Right lung (tissue), 10 donors: ENCODE measurements at places on chromosomes 6 and 20.

DNA sequence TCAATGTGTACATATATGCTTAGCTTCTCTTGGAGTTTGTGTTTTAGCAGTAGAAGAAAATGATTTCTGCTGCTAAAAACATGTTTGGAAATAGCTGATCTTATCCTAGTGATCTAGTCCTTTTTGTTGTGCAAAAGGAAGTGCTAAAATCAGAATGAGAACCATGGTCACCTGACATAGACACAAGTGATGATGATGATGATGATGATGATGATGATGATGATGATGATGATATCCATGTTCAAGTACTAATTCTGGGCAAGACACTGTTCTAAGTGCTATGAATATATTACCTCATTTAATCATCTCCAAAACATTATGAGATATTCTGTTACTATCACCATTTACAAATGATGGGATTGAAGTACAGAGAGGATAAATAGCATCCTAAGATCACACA, 79.8 kb downstream of the ANKEF1 start:
- DNase-seq = no peak

DNA sequence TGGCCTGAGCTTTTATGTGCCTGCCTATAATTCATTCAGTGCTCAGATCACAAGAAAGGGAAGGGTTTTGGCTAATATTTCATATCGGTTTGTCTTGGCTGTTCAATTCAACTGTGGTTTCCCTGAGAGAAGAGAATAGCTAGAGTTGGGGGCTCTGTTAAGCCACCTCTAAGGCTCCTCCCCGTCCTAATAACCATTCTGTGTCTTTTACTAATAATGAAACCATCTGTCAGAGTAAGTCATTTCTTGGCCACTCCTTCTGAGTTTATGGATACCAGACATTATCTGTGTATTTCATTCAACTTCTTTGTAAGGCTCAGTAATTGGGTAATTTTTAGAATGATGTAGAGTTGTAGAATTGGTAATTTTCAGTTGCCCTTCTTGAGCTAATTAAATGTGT, 5.2 kb downstream of the STX11 start:
- DNase-seq = no peak

DNA sequence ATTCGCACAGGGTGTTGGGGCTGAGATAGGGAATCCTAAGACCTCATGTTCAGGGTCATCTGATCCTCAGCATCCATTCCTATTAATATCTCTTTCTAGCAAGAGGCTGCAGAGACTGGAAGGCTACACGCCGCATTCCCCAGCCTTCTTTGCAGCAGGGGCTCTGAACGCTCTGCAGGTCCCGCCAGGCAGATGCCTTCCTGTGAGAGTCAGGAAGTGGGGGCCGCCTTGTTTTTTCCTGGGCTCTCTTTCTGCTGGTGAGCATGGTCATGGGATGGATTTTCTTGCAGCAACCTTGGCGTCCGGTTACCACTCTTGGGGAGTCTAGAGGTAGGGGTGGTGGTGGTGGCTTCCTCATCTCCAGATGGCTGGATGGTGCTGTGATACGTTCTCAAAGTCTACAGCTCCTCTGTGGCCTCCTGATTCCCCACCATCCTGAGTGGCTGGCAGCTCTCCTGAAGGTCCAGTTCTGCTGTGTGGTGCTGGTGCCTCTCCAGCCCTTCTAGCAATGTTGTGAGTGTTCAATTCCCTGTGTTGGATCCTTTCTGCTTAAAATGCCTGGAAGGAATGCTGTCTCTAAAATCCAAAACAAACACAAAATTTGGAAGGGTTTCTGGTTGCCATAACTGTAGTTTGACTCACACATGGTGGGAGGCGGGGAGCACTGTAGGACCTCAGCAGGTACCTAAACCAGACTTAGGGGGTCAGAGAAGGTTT, 111.9 kb downstream of the CEBPB start:
- no peak for DNase-seq

- no peak for DNase-seq
These were observed 133.0 kb downstream of the PAK5 start for GRCh38 chr20:9705722-9706476.

- DNase-seq = no peak
These were observed 77.5 kb downstream of the C6orf118 start for GRCh38 chr6:165231581-165232561.

- no peak for DNase-seq
These were observed 44.7 kb downstream of the GSTA2 start for GRCh38 chr6:52718550-52718949.

DNA sequence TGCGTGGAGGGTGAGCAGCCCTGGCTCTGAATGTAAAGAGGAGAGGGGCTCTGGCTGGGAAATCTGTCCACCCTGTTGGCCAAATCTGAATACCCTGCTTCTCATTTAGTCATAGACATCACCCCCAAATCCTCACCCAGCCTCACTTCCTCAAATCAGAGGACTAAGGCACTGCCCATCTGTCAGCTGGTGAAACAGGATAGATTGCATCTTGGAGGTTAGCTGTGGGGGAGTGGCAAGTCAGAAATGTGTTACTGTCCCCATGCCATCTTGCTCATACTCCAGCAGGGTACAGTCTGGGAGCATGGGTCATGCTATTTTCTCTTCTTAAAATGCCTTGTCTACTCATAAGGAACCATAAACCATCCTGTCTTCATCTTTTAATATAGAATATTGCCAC, 9.5 kb upstream of the DTNBP1 start:
- no peak for DNase-seq

- no peak for DNase-seq
These were observed 563 bp upstream of the SRSF3 start for GRCh38 chr6:36593569-36594028.

DNA sequence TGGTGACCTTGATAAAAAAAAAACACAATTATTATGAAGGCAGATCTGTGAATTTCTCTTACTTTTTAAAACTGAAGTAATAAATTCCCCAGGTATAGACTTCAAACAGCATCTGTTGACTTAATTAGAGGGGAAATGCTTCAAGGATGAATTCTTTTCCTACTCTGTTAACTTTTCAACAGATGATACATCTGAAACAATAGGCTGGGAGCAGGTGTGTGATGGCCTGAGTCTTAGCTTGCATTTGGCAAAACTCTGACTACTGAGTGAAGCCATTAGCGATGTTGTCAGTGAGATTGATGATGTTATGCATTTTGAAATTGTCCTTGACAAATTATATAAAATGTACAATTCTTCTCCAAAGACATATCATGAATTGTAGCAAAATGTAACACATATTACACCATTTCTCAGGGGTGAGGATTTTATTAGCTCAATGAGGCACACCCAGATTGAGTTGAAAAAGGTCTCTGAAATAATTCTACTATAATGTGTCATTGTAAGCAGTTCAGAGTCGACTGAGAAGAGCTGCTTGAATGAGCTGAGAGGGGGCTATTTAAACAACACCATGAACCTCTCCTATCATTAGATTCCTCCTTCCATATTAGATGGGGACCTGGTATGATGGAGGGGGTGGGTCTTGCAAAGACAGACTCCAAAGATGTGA, 39.6 kb upstream of the OGFRL1 start:
- DNase-seq = no peak

DNA sequence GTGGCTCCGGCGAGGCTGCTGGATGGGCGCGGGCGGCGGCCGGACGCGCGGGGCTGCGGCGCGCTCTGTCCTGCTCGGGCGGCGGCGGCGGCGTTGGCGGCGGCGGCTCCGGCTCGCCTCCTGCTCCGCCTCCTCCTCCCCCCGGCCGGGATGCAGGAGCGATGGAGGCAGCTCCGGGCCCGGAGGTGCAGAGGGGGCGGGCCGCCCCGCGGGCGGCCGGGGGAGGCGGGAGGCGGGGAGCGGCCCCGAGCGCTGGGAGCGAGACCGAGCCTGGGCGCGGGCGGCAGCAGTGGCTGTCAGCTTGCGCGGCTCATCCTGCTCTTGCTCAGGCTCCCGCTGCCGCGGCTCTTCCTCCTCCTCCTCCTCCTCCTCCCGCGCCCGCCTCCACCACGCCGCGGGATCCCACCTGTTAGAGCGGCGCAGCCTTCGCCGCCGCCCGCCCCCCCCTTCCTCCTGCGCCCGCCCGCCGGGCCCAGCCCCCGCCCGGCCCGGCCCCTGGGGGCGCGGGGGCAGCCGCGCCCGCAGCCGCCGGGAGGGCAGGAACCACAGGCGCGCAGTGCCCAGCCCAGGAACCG, at the start of gene NOL4L:
Gene NOL4L (minus strand): TSS at position 323 of the 575 bp plus-strand sequence. CDS start 443 bp downstream, outside the sequence.
- DNase-seq = no peak

- no peak for DNase-seq
These were observed 36.4 kb downstream of the ANKRD60 start for GRCh38 chr20:58192065-58192464.

GRCh38 chr20:38226553-38226952, 34.0 kb downstream of the KIAA1755 start:
- DNase-seq = no peak
